Stimulated activated CD8-positive, alpha-beta memory T cell treated with anti-CD3 and anti-CD28 coated beads, Interleukin-15, amount 100 ng/mL, for 4 hours (primary cell): ENCODE measurements at places on chromosomes 4 and X.

DNA sequence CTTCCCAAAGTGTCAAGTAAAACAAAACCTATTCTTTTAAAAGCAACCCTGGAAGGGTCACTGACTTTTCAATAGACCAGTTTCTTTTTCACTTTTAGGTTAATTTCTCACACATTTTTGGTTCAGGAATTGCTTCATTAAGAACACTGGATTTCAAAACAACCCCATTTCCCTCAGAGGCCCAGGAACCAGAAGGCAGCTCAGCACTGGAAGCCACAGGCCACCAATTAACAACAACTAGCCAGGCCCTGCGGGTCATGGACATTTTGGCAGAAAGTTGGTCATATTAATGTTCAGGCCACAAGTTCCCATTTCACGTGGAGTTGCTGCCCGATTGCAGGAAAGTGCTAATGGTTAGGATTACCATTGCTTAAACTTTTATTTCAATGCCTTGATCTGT is 39.8 kb downstream of the HAND2 start:
- DNase-seq = no peak

DNA sequence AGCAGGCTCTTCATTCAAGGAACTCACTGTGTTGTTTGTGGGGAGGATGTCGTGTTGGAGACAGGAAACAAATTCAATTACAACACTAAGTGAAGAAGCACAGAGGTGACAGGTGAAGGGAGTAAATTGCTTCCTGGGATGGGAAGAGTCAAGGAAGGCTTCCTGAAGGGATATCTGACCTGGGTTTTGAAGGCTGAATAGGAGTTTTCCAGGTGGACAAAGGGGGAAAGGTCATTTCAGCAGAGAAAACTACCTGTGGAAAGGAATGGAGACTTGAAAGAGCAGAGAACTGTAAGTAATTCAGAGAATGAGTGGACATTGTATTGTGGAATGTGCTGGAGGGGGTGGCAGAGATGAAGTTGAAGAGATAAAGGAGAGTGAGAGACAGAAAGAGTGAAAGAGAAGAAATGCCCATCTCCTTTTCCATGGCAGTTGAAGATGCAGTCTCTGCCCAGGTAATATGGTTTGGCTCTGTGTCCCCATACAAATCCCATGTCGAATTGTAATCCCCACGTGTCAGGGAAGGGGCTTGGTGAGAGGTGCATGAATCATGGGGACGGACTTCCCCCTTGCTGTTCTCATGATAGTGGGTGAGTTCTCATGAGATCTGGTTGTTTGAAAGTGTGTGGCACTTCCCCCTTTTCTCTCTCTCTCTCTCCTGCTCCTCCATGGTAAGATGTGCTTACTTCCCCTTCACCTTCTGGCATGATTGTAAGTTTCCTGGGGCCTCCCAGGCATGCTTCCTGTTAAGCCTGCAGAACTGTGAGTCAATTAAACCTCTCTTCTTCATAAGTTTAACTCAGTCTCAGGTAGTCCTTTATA is 205.7 kb upstream of the BCOR start:
- no peak for DNase-seq

- DNase-seq = no peak
Measured at GRCh38 chr4:125389713-125390112, 75.0 kb downstream of the FAT4 start.

DNA sequence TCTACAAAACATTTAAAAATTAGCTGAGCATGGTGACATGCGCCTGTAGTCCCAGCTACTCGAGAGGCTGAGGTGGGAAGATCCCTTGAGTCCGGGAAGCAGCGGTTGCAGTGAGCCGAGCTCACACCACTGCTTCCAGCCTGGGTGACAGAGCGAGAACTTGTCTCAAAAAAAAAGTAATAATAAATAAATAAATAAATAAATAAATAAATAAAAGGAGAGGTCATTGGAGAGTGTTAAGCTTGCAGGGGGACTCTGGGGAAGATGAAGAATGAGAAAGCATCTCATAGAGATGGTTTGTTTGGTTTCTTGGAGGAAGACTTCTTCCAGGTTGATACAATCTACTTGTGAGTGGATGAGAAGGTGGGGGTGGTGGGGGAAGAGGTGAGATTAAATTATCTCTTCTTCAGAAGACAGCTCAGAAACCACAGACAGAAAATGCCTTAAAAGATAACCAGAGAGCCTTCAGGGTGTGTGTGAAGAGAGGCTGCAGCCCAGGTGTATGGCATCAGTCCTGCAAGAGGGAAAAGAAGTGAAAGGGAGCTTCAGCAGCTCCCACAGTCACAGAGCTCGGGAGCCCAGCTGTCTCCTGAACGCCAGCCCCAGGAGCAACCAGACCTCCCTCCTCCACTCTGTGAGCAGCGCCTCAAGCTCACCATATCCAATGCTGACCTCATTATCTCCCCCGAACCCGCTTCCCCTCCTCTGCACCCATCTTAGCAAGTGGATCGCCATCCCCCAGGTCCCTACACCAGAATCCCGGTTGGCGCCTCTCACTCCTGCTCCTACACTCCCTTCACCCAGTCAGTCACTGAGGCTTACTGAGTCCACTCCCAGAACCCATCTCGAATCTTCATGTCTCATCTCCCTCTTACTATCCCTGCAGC is 48.2 kb downstream of the RBM47 start:
- no peak for DNase-seq

- DNase-seq = no peak
Measured at GRCh38 chr4:109614466-109614865, 54.4 kb downstream of the MCUB start.

DNA sequence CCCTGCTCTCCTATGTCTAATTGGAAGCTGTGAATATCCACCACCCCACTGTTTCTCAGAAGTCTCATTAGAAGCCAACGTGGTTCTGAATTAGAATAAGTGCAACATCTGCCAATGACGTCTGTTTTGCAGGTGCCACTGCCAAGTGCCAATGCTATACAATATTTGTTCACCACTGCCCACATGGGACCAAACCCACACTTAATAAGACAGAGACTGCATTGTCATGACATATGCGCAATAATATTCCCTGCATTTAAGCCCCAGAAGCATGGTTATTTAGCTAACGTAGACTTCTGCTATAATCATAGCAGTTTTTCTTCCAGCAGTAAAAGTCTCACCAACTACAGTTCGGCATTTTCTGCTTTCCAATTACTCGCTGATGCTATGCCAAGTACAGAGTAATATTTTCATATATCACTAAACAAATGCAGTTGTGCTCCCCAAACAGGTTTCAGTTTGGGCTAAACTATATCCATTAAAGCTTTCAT is 262.5 kb upstream of the PCDH18 start:
- DNase-seq = no peak

DNA sequence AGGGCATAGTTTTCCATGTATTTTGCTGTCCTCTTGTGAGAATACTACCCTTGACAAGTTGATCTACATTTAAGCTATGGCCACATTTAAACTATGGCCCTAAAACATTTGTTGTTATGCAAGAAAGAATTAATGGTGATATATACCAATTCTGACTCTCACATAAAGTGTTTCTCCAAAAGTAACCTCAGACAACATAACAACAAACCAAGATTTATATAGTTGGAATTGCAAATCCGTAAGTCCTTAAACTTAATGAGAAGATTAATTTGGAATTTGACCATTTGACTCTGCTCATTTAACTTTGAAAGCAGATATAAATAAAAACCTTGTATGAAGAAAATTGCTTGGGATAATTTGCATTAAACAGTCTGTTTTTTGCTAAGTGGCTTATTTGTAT is 38.9 kb downstream of the RUFY3 start:
- no peak for DNase-seq

DNA sequence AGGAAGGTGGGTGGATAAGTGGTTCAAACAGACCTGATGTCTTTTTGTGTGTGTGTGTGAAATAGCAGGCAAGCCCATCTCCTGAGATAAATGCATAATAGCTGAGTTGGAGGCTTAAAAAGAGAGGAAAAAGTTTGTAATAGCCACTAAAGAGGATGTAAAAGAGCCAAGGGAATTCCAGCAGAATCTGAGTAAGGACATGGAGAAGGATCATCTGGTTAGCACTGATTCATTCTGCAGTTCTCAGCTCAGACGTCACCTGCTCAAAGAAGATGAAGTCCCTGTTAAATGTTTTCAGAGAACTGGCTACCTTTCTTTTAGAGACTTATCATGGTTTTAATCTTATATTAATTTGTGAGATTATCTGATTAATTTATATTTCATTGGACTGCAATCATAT is 21.0 kb upstream of the IL13RA2 start:
- no peak for DNase-seq

- no peak for DNase-seq
Measured at GRCh38 chr4:71518283-71518989, 179.6 kb downstream of the SLC4A4 start.

GRCh38 chrX:111006116-111006515 is 89.9 kb upstream of the PAK3 start:
- no peak for DNase-seq

- no peak for DNase-seq
Measured at GRCh38 chrX:43835559-43835958, 46.7 kb downstream of the MAOB start.

- no peak for DNase-seq
Measured at GRCh38 chr4:153713866-153714646, 30.0 kb downstream of the TLR2 start.

GRCh38 chr4:20028645-20029044 is 223.1 kb upstream of the SLIT2 start:
- no peak for DNase-seq

- no peak for DNase-seq
Measured at GRCh38 chr4:180436361-180436760, 1806.8 kb upstream of the TENM3 start.

- DNase-seq = no peak
Measured at GRCh38 chrX:63284659-63285058, 66.5 kb downstream of the SPIN4 start.

DNA sequence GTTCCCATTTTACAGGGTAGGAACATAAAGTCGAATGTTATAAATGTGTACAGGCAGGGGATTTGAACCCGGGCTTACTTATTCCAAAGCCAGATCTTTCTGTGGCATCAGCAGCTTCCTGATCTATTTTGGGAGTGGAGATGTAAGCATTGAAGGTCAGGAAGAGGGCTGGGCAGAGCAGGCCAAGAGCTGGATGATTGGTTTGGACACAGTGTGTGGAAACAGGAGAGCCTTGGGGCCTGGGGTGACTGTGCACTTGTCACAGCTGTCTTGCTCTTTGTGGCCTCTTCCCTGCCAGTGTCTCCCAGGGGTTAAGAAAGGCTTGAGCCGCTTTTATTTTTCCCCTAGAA is 127.9 kb upstream of the ENPP6 start:
- no peak for DNase-seq

- DNase-seq = no peak
Measured at GRCh38 chr4:149245333-149245732, 570.3 kb downstream of the IQCM start.

DNA sequence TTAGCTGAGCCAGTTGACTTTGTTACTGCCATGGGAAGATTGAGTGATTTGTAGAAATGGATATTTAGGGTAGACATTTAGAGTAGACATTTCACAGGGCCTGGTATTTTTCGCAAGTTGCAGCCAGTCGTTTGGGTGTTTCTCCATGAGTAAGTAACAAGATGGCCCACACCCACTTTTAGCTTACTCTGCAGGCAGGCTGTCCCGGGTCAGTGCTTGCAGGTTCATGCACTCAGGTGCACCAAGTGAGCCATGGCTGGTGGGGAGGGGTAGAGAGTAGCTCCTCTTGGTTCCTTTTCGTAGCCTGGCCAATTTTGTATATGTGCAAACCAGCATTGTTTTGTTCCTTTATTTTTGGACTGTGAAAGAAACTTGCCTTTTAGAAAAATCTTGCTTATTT is 145.6 kb downstream of the POLA1 start:
- no peak for DNase-seq

DNA sequence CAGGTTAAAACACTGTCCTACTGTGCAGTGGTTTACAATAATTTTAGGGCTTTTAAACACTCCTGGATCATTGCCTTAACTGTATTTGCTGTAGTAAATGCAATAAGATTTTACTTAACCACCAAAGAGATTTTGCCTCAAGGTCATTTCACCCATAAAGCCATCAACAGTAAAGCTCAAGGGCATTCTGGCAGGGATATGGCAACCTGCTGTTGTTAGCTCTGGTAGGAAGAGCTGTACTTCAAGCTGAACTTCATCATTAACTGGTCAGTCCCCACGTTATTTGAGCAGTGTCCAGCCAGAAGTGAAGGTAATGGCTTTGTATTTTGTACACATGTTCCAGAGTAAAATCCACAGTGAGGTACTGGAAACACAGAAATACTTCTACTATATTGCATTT is 26.9 kb upstream of the MAOA start:
- DNase-seq = no peak

DNA sequence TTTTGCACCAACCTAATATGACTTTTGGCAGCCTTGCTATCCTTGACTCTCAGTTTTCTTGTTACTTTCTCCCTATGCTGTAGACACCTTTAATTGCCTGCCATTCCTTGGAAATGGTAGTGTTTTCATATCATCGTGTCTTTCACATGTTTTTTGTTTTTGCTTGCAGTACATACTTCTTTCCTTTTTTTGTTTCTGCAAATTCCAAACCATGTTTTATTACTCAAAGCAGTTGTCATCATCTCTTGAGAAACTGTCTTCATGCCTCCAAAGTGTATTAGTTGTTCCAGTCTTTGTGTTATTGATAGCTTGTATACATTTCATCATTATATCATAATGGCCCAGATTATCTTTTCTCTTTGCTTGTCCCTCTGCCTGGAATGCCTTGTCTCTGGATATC is 57.1 kb downstream of the PDLIM5 start:
- DNase-seq = no peak

DNA sequence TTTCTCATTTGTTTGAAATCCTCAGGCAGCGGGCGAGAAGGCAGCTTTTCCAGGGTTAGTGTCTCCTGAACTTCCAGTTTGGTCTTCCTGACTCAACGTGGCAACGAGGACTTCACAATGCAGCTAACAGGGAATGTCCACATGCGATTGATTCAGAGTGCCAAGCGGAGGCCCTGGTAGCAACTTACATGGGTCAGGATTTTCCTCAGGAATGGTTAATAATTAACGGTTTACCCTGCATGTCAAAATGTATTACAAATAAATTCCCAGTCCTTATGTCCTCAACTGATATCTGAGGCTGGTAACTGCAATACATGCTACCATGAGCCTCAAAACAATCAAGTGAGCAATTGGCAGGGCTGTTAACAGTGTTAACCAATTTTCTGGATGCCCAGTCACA is 67.2 kb downstream of the MAP3K15 start:
- no peak for DNase-seq

GRCh38 chr4:112234952-112235609 is 3.5 kb downstream of the AP1AR start:
- peak; percentile 27 for DNase-seq

- DNase-seq = no peak
Measured at GRCh38 chrX:40736170-40736505, 796 bp upstream of the MED14 start.

GRCh38 chr4:7161721-7162214 is 30.6 kb upstream of the SORCS2 start:
- no peak for DNase-seq
